Effector CD4-positive, alpha-beta T cell (primary cell): ENCODE measurements at places on chromosomes 3 and 15.

- no peak for DNase-seq
Observed at GRCh38 chr3:146375219-146375618, 94.1 kb downstream of the PLSCR2 start.

- no peak for DNase-seq
Observed at GRCh38 chr3:150744041-150744918, 18.7 kb downstream of the SIAH2 start.

DNA sequence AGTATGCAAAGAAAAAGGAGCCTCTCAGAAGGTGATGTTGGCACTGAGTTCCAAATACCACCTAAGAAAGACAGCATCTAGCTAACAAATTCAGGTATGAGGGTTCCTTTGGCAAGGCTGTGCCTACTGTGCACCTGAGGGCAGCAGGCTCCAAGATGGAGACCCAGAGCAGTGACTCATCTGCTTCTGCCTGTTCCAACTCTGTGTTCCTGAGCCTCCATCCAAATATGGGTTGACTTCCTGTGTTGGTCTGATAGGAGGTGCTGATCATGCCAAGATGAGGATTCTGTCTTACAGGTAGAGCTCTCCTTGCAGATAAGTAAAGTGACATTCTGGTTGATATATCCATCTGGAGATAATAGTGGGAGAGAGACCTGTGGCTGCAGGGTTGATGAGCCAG, 26.0 kb downstream of the SV2B start:
- no peak for DNase-seq

GRCh38 chr3:99839613-99840012, 22.0 kb downstream of the CMSS1 start:
- no peak for DNase-seq

DNA sequence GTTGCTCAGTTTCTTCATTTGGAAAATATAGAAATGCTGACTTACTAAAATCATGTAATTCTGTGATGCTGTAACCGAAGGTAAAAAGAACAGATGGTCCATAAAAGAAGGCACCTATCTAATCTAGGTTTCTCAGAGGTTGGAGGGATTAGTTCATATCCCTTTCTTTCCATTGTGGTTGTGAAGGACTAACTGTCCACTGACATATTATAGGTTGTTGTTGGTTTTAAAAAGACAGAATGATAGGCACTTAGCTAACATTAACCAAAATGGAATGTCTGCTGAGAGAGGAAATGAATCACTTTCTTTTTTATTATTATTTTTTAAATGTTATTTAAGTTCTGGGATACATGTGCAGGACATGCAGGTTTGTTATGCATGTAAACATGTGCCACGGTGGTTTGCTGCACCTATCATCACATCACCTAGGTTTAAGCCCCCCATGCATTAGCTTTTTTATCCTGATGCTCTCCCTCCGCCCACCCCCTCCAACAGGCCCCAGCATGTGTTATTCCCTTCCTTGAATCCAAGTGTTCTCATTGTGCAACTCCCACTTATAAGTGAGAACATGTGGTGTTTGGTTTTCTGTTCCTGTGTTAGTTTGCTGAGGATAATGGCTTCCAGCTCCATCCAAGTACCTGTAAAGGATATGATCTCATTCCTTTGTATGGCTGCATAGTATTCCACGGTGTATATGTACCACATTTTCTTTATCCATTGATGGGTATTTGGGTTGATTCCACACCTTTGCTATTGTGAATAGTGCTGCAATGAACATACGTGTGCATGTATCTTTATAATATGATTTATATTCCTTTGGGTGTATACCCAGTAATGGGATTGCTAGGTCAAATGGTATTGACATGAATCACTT, 45.8 kb downstream of the ALDH1A2 start:
- no peak for DNase-seq

DNA sequence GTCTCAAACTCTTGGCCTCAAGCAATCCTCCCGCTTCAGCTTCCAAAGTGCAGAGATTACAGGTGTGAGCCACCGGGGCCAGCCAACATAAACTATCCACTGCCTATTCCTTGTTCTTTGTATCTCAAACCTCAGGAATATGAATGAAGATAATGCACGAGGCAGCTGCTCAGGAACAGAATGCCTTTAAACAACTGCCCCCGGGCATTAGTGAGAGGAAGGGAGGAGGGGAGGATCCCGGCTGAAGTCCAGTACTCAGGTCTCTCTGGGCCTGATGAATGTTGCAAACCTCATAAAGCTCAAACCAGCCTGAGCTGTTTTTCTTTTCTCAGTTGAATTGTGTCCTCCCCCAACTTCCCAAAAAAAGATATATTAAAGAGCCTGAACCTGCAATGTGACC, 26.9 kb upstream of the MTMR14 start:
- DNase-seq, result no peak

GRCh38 chr15:22952796-22953579, 27.2 kb downstream of the CYFIP1 start:
- no peak for DNase-seq

- DNase-seq, result no peak
Observed at GRCh38 chr3:135329479-135329878, 534.4 kb downstream of the EPHB1 start.

GRCh38 chr15:74374648-74375302, 7.3 kb upstream of the CYP11A1 start:
- no peak for DNase-seq

DNA sequence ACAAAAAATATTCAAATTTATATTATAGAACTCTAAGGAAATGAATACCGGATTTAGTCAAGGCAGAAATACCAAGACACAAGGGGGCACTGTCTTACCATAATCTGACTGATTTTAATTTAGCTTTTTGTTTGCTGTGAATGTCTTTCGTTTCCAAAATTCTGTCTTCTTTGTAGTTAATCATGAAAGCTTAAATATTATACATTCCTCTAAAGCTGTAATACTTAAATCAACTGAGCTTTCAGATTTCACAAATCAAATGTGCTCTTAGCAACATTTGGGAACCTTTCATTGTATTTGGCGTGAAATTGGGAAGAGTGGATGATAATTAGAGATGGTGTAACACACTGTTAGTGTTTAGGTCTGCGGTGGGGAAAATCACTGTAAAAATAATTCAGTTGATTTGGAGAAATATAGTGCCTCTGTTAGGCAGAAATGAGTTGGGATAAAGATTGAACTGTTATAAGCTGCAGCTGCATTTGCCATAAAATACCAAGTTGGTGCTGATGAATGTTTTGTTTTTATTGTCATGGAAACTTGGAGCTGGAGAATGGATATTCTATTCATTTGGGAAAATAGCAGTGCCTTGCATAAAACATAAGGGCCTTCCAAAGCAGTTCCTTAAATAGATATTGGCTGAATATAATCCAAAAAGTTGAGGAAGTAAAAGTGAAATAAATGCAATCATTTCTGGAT, 228.2 kb downstream of the TCF12 start:
- no peak for DNase-seq

DNA sequence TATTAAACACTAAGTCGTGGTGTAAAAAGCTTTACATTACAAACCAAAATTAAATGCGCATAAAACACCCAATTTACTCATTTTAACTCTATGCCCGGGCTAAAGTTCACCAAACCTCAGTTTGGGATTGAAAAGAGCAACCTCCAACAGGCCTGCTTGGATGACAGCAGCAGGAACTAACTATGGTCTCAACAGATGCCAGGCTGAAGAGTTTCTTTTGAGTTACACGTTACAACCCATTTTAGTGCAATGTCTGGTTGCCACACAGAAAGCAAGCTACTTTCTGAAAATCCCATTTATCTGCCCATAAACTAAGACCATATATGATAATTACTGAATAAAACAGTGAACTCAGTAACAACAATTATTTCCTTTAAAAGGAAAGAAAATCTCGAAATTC, 2.2 kb downstream of the SATB1 start:
- DNase-seq, result no peak

DNA sequence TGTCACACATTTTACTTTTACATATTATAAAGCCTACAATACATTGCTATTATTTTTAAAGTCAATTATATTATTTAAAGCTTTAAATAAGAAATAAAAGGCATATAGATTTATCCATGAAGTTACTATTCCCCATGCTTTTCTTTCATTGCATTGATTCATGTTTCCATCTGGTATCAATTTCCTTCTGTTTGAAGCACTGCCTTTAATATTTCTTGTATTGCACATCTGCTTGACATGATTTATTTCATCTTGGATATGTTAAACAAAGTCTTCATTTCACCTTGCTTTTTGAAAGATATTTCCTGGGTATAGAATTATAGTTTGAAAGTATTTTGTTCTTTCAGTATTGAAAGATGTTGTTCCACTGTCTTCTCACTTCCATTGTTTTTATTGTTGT, 174.3 kb upstream of the MBNL1 start:
- no peak for DNase-seq

DNA sequence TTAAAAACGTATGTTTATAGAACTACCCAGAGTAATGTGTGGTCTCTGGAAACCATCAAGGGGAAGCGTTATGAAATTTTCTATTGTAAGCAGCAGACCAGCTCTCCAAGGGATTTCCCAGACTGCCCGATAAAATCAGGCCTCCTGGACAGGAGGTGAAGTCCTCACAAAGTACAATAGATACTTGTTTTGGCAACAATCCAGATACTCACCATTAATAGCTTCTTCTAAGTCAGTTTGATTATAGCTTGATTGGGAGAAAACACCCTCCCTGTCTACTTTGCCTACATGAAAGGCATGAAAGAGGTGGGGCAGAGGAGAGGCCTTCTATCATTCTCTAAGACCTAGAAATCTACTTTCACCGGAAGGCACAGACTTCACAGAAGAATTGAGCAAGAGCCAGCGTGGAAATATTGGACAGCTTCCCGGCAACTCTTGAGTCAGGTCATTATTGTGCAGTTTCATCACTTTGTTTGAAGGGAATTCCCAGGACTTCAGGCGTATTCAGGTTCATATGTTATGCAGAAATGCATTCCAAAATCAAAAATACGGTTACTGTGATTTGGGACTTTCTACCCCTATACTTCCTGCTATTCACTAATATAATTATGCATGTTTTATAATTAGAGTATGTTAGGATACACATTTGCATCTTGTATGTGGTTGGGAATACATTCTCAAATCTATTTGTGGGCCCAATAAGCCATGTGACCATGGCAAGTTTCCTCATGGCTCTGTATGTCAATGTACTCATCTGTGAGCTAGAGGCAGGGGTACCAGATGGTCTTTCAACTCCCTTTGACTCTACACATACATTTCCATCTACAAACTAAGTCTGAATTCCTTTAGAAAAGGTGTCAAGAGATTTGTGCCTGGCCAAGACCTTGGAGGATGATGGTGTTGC, 103.5 kb downstream of the CD47 start:
- no peak for DNase-seq

GRCh38 chr3:54003136-54003535, 111.5 kb upstream of the SELENOK start:
- DNase-seq, result no peak

DNA sequence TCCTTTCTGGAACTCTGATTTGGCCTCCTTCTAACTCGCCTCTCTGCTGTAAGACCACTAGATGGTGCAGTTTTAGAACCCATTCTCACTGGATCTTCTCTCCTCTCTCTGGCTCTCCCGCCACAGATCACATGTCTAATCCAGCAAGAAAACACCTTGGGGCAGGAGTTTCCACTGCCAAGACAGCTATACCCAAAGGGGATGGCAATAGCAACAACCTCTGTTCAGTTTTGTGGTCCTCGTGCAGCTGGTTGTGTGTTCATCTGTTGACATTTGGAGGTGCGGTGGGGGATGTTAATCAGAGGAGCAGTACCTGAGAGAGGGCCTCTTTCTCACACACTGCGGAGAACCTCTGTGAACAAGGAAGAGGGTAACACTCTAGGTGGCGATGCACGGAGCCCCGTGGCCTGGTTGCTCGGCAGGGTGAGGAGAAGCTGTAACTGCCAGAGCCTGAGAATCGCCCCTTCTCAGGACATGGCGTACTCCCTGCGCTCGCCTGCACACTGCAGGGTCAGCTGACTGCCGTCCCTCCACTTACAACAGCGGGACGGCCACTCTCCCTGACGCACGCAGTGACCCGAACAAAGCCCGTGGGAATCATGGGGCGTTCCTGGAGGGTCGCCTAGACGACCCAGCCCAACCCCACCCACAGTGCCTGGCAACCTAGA, at the start of gene TEX55:
Gene TEX55, plus strand, starts transcription at position 666 of the 668 bp plus-strand sequence. CDS start 25 bp downstream, outside the sequence.
- no peak for DNase-seq

GRCh38 chr3:124785973-124786372, 55.7 kb downstream of the UMPS start:
- no peak for DNase-seq

DNA sequence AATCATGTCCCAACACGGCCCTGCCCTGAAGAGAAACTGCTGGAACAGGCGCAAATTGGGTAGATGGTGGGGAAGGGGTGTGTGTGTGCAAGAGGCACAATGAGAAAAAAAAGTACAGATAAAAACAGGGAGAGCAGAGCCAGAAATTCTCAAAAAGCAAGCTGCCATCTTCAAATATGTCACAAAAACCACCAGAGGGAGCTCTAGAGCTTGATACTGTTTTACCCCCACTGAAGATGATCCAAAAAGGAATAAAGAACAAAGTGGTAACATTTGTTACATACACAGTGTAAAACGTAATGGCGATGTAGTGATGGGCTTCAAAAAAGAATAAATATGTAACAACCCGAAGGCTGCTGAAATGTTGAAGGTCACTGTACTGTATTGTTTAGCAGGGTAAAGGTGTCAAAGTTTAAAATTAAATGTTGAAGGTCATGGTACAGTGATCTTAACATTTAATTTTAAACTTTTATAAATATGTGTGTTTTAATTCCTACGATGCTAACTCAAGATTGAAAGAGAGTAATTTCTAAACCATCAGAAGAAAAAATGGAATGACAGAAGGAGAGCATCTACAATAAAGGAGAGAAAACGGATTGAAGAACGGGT, 6.0 kb downstream of the SNRPA1 start:
- DNase-seq, result peak; percentile 42

GRCh38 chr3:127192576-127193232, at the start of gene PRR23E:
Gene PRR23E (plus strand): TSS chr3:127193131. CDS start chr3:127196686, 3,555 bp downstream.
- DNase-seq, result no peak

DNA sequence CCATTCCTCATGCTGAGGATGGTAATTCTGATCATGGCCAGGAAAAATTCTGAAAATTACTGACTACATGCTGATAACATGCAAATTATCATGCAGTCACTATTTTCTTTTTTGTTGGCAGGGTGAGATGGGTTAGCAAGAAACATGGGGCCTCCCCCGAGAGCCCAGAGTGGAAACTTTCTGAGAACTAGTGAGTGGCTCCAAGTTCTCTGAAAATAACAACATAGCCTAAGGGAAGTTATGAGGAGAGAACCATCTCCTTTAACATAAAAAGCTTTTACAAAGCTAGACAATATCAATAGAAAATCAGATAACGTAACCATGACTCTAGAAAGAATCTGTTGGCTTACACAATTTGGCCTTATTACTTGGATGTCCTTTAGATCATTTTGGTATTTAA, 254.2 kb downstream of the PLOD2 start:
- no peak for DNase-seq

- DNase-seq, result no peak
Observed at GRCh38 chr15:78301326-78301725, 1.9 kb upstream of the SKIC8 start.

DNA sequence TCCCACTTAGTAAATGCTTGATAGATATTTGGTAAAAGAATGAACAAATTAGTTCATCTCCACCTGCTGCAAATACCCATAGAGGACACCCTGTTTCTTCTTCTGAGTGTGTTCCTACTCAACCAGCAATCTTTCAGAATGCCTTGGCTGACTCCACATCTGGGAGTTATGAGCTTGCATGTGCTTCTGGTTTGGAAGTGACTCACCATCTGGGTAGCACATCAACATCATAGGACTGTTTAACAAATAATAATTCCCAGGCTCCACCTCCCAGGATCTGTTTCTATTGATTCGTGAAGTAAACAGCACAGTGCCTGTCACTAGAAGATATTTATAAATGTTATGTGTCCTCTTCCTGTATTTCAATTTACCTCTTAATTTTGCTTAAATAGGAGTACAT, 580.1 kb downstream of the ROBO2 start:
- DNase-seq, result no peak

GRCh38 chr3:9945358-9945757, 6.8 kb downstream of the PRRT3 start:
- no peak for DNase-seq
